ENCODE measurements at places on chromosomes 1 and 21.
A peak's percentile ranks its signal among the peaks of the same experiment; 100 is the strongest.

- no peak for DNase-seq
Observed at GRCh38 chr1:165936542-165936941, 109.1 kb downstream of the UCK2 start.

DNA sequence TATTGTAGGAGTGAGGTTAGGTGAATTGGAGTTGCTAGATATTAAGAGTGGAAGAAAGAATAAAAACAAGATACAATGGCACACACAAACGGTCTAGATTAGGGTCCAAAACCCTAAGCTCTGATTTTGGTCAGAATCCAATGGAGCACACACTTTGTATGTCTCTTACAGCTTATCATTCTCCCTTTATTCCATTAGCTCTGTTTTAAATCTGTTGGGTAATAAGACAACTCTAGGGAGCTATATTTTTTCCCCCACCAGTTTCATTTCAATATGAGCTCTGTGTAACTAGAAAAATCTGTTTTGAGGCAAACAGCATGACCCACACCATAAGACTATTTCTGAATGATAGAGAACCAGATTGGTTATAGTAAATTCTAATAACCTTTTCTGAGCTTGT, 465.6 kb downstream of the ADGRL2 start:
- DNase-seq: no peak

DNA sequence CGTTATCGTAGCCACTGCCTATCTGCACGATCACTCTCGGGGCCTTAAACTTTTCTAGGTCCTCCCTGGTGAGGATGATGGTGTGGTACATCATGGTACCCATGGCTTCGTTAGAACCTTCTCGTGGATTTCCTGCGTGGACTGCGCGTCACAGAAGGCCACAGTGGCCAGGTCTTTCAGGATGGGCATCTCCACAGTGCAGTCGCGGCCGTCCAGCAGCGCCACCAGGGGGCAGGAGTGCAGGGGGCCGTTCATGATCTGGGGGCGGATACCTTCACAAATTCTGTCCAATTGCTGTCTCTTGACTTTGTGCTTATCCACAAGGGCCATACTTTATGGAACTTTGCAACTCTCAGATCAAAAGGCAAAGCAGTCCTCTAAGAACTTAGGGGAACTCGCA, 69.6 kb downstream of the WLS start:
- no peak for DNase-seq

- DNase-seq: no peak
Observed at GRCh38 chr1:8651236-8651890, 166.1 kb downstream of the RERE start.

DNA sequence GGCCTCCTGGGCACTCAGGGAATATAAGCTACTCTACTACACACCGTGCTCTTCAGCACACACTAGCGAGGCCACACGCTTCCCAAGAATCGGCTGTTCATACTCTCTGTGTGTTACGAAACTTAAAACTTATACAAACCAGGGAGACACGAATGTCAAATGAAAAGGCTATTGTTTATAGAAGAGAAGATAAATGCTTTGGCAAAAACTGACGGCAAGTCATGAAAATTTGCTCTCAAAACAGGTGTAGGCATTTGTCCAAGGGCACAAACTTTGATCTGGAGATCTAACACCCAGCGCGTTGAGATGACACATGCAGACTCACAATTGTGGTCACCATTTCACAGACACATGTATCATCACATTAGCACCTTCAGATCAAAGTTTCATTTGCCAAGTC, 46.1 kb downstream of the USP48 start:
- DNase-seq: no peak

DNA sequence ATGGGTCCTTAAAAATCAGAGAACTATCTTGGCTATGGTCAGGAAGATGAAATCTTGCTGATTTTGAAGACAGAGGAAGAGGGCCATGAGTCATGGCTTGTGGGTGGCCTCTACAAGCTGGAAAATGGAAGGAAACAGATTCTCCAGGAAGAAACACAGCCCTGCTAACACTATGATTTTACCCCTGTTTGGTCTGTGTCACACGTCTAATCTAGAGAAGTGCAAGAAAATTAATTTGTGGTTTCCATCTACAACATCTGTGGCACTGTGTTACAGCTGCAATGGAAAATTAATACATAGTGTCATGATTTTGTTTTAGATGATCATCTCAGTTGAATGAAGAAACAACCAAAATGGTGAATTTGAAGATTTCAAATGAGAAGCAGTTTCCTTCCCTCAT, 288.7 kb upstream of the NRIP1 start:
- no peak for DNase-seq

DNA sequence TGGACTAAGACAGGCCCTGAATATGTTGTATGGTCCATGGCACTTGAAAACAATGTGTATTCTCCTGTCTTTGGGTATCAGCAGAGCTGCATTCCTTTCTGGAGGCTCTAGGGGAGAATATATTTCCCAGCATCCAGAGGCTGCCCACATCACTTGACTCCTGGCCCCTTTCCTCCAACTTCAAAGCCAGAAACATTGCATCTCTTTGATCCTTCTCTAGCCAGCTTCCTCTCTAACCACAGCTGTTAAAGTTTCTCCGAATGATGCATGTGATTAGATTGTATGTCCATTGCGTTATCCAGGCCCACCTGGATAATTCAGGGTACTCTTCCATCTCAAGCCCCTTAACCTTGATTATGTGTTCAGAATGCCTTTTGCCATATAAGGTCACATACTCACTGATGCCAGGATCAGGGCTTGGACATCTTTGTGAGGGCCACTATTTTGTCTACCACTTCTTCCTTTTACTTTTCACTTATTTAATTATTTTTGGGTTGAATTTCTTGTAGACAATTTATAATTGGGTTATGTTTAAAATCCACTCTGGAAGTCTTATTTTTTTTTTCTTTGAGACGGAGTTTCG, 5.3 kb downstream of the CHD1L start:
- no peak for DNase-seq

DNA sequence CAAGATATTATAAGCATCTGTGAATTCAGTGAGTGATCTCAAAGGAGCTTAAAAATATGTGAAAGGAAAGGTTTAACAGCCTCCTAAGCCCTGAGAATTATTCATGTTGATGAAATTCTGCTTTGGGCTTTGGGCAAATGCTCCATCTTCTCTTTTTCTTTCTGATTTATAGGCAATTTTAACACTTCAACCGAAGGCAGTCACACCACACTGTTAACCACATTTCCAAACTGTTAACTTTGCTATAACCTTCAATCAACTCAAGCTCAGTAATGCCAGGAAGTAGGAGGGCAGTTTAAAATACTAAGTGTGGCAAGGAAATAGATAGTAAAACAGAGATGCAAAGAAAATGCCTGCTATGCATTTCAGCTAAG, 54.4 kb upstream of the NEK7 start:
- DNase-seq: no peak

DNA sequence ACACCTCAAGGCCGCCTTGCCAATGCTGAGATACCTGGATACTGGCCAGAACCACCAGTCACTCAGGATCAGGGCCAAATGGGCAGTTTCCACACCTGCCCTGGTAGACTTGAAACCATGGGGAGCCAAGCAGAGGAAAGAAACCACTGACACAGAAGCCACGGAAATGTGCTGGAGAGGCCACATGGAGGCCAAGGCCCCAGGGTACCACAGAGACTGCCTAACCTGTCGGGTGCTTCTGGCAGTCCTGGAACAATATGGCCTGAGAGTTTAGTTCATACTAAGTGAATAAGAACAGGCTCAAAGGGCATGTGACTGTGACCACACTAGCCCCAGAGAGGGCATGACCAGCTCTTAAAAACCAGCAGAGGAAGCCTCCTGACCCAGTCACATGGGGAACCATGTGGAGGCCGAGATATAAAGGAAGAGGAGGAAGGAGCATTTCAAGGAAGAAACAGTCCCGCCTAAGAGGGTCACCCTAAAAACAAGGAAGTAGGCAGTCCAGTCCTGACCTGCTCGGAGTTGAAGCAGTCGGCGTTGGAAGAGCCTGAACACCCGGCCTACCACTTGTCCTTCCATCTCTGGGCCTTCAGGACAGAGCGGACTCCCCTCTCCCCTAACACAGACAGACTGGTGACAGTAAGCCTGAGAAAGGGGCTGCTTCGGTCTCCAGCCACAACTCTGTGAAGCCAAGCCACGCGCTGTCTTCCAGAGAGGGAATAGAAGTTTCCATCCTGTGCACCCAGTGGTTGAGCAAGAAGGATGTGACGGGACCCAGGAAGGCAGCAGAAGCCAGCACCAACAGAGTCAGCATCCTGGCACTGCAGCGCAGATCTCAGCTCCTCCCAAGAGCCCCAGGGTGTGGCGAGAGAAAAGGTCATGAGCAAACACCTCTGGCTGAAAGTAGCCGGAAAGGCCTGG, at the start of gene DENND2D:
DENND2D (minus strand) TSS at position 766 of the 921 bp plus-strand sequence; CDS start at position 579, 187 bp downstream.
- peak; percentile 5 for DNase-seq

- no peak for DNase-seq
Observed at GRCh38 chr1:83919872-83920271, 79.1 kb downstream of the TTLL7 start.

GRCh38 chr1:33092438-33092837, 11.5 kb downstream of the AZIN2 start:
- DNase-seq: no peak

DNA sequence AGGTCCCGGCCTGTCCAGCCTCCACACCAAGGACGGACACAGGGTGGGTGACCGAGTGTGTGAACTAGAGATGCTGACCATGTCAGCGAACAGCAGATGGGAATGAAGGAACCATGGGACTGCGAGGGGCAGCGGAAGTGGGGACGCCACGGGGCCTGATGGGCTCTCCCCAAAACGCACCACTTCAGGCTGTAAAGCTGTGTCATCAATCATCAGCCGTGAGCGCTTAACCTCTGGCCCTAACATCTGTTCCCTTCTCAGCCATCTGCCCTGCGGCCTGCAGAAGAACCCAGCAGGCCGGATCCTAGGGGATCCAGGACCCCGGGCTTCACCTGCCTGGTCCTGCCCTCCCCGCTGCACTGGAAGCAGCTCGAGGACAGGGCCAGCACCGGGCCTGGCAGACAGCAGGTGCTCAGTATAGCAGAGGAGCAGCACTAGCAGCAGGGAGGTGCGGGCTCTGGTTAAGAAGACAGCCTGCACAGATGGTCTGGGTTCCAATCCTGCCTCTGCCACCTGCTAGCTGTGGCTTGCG, 58.7 kb downstream of the DMRTB1 start:
- no peak for DNase-seq

GRCh38 chr1:170182442-170182841, 36.7 kb downstream of the NTMT2 start:
- no peak for DNase-seq

DNA sequence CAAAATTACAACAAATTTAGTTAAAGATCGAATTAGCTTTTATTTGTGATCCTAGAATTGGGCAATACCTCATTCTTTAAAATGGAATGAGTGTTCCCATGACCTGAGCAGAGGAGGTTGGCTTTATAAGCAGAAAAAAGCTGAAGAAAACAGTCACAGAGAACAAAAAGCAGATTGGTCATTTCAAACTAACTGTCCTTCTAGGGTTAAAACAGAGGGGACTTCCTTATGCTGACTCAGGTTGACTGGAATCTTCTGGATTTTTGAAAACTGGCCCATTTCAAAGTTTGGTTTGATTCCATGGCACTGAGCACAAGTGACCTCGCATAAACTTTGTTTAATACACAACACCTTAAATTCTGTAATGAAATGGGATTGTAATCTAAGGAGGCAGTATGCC, 17.6 kb downstream of the NFASC start:
- DNase-seq: no peak

GRCh38 chr1:84968101-84968500, 28.8 kb downstream of the MCOLN2 start:
- DNase-seq: no peak

DNA sequence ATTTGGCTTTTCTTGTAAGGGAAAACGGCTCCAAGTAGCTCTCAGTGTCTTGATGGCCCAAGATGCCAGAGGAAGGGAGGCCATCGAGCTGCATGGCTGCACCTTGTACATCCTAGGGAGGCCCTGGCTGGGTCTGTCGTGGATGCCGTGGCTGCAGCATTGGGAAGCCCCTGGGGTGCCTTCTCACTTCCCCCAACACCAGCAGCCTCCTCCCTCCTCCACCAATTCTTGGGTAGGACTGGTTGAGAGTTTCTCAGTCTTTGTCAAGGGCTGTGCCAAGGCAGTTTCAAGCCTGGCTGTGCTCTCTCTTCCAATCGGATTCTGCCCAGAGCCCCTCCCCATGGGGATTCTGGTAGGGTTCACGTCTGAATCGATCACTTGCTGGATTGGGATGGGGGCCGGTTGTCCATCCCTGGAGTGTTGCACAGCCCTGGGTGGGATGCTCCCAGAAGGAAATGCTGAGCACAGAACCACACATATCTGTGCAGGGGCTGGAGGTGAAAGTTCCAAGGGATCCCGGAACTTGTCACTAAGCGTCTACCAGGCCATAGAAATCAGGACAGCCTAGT, 14.0 kb upstream of the SPSB1 start:
- DNase-seq: no peak

- no peak for DNase-seq
Observed at GRCh38 chr1:225561675-225562074, 91.2 kb downstream of the ENAH start.

- DNase-seq: no peak
Observed at GRCh38 chr1:35854989-35855700, 27.9 kb upstream of the AGO1 start.

GRCh38 chr1:10755970-10756521, 40.4 kb downstream of the CASZ1 start:
- DNase-seq: peak; percentile 25

DNA sequence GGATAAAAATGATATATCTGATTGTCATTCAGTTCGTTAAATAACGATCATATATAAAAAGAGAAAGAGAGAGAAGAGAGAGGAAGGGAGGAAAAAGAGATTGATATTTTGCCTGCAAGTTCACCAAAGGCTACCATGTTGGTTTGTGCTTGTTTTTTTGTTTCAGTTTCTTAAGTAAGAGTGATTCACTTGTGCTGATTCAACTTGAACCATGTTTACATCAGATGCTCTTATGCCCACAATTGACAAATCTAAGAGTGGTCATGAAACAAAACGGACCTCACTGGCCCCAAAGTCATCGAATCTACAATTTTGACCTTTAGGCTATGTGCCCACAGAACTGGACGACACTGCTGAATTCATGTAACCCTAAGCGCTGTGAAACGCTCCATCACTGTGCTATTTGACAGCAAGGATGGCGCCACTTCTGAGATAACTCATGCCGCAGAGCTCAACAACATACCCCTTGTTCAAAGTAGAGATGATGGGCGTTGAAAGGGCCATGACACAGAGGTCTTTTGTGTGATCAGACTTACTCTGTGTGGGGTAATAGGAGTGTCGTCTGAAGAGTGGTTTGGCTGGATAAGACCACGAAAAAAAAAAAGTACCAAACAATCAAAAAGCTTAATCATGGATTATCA, 481.4 kb downstream of the SETD4 start:
- DNase-seq: no peak

GRCh38 chr1:155809088-155809487, 47.9 kb downstream of the GON4L start:
- no peak for DNase-seq

All from spinal cord (tissue), 10 donors.